Activated gamma-delta T cell treated with Interleukin-2 at 50 U/mL for 16 hours (primary cell): ENCODE measurements at places on chromosomes 13 and 19.

DNA sequence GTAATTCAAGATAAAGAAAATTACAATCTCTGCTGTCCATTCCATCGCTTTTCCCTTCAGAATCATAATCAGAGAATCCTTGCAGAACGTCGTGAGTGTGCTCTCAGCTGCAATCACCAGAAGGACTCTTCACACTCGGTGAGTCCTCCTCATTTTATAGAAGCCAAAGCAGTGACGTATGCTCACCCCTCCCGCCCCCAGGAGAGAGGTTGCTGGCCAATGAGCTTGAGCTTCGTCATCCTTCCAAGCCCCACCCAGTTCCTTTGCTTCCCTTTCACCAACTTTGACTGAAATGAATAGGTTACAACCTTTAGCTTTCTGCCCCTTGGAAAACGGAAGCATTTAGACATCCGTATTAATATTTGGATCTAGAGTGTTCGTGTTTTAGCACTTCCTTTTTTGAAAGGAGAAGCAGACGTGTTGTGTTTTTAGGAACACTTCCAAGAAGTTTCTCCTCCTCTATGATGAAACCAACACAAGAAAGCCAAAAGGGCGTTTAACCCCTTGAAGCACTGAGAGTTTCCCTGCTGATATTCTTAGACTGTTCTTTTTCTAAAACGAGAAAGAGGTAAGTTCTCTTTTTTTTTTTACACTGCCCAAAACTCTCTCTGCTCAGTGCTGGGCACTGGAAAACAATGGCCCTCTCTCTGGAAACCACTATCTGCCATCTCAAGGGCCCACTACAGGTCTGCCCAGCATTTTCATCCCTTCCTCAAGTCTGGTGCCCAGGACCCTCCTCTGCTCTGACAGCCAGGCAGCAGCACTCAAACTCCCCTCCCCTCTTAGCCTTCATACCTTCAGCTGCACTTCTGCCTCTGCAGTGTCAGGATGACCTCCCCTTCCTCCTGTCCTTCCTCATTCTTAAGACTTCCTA, 44.3 kb upstream of the CEACAM21 start:
- DNase-seq, result peak; percentile 81

DNA sequence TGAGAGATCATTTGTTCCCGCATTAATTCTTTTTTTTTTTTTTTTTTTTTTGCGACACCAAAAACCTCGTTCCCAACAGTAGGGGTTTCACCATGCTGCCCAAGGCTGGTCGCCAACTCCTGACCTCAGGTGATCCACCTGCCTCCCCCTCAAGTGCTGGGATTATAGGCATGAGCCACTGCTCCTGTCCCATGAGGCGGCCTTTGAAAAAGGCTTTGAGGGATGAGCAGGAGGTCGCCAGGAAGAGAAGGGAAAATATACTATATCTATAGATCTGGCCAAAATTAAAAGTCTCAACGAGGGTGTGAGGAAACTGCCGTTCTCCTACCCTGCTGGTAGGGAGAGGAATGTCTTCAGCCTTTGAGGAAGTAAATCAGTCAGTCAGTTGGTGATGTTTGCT, 26.2 kb downstream of the ZNF473 start:
- DNase-seq, result no peak

GRCh38 chr13:110572778-110573118, 11.2 kb upstream of the RAB20 start:
- DNase-seq, result no peak

- DNase-seq, result no peak
These were observed 16.1 kb upstream of the MTIF3 start for GRCh38 chr13:27466513-27466912.

DNA sequence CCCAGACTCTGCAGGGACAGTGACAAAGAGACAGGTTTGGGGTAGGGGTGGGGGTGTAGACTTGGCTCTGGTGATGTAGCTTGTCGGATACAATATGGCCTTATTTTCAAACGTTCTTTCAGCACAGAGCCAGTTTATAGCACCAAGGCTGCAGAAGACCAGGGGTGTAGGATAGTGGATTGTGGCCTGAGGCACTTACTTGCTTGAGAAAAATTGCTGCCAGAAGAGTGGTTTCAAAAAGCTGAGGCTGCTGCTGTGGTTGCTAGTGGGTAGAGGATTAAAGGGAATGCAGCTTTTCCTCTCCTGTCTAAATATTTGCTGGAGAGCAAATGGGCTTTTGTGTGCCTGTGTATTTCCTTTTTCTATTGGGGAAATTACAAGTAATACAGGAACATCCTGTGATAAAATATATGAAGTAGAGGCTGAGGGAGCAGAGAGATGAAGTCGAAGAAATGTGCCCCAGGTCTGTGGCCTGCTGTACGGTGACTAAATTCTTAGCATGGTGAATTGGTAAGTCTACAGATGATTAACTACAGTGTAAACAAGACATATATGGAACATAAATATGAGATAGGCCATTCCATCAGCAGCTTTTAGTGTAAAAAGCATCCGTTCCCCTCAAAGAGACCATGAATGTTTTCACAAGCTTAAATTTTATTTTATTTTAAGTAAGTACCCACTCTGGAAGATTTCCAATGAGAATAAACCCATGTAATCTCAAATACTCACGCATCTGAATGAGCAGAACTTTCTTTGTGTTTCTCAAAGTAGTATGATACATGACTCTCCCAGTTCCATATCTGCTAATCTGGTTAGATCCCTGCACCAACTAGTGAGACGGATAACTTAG, 112.9 kb downstream of the LRCH1 start:
- no peak for DNase-seq

DNA sequence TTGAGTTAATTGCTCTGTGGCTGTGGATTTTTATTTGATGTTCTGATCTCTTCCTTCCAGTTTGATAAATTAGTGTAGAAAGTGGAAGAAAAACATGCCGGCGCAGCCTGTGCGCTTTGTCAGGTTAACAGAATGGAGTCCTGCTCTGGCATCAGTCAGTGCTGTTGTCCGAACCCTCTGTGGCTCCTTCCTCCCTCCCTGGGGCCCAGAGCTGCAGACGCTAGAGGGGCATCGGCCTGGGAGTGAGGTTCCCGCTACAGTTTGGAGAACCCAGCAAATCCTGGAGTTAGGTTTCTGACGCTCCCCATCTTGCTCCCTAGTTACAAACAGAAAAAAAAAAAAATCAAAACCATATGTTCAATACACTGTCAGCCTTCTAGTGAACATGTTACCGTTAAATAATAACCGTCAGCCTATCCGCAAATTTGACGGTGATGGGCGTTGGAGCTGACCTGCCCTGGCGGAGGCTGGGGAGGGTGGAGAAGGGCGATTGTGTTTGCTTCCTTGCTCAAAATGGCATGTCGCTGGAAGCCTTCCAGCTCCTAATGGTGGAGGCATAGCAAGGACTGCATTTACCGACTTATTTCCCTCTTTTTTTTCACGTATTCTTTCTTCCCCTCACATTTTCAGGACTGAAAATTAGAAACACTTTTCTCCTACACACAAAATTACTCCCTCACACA, 13.6 kb downstream of the MBNL2 start:
- no peak for DNase-seq

GRCh38 chr13:44592216-44592847, 16.2 kb upstream of the TSC22D1 start:
- DNase-seq, result no peak
